ENCODE measurements at places on chromosomes 12 and 14.

DNA sequence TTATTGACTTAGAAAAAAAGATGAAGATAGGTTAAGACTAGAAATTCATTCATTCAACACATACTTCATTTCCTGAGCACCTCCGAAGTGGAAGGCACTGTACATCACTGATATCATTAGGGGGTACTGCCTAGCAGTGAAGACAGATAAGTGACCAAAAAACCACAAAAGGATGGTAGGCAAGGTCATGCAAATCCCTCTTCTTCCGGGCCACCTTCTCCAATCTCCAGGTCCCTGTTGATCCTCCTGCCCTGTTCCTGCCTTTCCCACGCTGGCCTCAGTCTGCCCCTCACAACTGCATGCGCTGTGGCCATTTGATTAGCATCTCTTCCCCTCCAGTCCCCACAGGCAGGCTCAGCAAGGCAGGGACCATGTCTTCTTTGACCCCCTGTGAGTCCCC lies 60.8 kb downstream of the SETD3 start:
- DNase-seq = no peak

DNA sequence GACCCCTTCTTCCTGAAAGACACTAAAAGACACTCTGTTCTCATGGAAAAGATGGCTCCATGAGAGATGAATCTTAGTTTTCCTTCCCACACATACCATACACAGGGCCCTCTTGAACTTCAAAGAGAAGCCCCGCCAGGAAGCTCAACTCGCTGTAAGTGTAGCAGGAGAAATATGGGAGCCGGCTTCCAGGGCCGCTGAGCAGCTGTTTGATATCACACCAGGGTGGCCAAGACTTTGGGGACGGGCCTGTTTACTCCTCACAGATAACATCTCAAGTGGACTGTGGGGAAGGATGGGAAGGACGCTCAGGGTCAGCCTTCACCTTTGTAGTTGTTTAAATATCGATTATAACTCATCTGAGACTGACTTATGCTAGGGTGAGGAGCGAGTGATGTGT lies 235.5 kb upstream of the TBX3 start:
- DNase-seq = no peak

GRCh38 chr12:9779209-9779608 lies 18.5 kb upstream of the CD69 start:
- no peak for DNase-seq

- no peak for DNase-seq
These were observed 20.7 kb downstream of the KIF26A start for GRCh38 chr14:104158827-104159798.

- no peak for DNase-seq
These were observed 70.1 kb downstream of the DAO start for GRCh38 chr12:108949976-108950375.

GRCh38 chr12:32494656-32495055 lies 95.3 kb downstream of the FGD4 start:
- DNase-seq = no peak

DNA sequence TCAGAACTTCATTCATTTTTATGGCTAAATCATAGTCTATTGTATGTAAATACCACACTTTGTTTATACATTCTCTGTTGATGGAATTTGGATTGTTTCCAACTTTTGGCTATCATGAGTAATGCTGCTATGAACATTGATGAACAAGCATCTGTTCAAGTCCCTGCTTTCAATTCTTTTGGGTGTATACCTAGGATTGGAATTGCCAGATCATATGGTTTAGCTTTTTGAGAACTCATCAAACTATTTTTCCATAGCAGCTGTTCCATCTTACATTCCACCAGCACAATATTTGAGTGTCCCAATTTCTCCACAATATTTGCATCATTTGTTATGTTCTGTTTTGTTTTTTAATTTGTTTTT lies 52.3 kb upstream of the CCND2 start:
- no peak for DNase-seq

GRCh38 chr14:75222208-75222701 lies 45.8 kb upstream of the TMED10 start:
- no peak for DNase-seq

DNA sequence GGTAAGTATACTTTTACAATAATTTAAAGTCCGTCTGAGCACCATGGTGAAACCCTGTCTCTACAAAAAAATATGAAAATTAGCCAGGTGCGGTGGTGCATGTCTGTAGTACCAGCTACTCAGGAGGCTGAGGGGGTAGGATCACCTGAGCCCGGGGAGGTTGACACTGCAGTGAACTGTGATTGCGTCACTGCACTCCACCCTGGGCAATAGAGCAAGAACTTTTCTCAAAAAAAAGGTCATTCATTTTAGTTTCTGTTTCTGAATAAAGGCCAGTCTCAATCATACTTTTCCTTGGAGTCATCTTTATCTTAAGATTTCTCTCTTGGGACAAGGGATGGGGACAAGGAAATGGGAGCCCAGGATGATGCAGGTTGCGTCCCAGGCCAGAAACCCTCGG lies 12.9 kb downstream of the ANKRD13A start:
- DNase-seq = no peak

DNA sequence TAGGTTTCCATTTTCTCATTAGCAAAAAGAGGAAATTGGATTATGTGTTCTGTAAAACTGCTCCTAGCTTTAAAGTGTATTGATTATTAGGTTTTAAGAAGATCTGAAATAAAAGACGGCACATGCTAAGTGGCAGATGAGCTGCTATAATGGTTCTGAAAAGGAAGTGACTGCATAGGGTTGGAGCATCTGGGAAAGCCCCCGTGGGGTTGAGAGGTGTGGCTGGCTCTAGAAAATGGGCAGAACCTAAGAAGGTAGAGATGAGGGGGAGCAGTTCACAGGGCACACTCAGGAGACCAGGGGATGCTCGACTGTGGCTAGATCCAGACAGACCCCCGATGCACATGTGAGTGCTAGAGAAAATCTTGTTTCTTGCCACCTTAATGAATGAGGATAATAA lies 1.9 kb downstream of the IFNG-AS1 start:
- no peak for DNase-seq

DNA sequence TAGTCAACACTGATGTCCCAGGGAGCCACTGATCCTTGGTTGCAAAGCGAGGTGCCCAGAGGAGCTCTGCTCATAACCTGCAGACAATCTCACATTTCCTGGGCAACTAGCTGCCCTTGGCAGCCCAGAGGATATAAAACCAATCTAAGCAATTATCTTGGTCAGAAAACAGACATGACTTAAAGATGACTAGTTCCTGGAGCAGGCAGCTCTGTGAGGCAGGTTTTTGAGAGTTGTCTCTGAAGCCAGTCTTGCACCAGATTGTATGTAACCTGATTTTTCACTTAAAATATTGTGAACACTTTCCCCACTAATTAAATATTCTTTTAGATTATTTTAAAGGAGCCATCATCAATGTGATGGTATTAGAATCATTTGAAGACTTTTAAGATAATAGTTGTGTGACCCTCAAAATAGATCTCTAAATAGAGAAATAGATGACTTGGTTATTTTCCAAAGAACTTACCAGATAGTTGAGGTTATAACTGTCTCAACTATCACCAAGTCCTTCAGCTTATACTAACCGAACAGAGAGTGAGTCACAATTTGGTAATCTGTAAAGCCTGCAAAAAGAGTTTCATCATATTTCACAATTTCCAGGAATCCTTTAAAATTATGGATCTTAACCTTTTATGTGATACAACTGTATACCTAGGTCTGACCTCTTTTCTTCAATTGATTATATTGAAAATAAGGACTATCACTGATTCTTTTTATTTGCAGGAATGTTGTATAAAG lies 75.9 kb downstream of the LIN7A start:
- no peak for DNase-seq

DNA sequence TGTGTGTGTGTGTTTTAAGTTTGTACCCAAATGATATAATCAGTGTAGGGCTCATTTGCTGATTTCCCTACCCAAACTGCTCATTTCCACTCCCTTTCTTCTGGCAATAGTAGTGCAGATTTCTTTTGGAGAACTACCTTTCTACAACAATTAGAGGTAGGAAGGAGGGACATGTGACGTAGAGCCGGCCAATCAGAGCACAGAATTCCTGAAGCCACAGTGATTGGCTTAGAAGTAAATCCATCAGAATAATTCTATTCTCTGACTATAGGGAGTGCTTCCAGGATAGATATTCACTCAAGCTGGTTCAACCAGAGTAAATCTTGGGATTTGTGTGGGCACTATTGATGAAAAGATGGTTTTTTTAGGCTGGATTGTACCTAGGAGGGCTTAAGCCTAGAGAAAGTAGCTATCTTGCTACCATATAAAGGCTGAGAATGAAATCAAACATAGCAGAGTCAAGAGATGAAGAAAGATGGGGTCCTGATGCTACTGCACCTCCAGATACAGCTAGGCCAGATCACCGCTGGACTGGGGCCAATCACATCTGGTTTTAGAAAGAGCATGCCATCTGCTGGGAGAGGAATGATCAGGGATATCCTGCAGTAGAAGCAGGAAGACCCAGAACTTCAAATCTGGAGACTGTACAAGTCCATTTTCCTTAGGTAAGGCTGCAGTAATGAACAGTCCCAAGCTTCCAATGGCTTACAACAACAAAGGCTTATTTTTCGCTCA lies 54.1 kb upstream of the NUAK1 start:
- DNase-seq = no peak

GRCh38 chr12:72291175-72291574 lies 19.0 kb downstream of the TRHDE start:
- DNase-seq = no peak

GRCh38 chr14:45799511-45799910 lies 546.5 kb upstream of the MIS18BP1 start:
- DNase-seq = no peak

GRCh38 chr12:130132831-130133511 lies 29.3 kb upstream of the FZD10 start:
- no peak for DNase-seq

- no peak for DNase-seq
These were observed 39.1 kb upstream of the NAP1L1 start for GRCh38 chr12:76123259-76124212.

- no peak for DNase-seq
These were observed 17.4 kb upstream of the NEUROD4 start for GRCh38 chr12:55002355-55002754.

DNA sequence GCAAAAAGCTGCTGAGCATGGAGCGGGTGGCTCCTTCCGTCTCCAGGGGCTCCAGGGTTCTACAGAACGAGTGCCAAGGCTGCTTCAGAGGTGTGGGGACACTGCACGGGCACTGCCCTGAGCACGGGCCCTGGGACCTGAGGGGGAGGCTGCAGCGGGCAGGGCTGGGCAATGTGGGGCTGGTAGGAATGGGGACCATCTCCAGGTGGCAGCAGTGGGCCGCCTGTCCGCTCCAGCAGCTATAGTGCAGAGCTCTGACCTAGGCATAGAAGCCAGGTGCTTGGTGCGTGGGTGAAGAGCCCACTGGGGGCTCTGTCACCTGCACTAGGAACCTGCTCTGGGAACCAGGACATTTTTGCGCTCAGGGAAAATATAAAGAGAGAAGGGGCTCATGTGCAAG lies 22.3 kb downstream of the HDAC7 start:
- no peak for DNase-seq

DNA sequence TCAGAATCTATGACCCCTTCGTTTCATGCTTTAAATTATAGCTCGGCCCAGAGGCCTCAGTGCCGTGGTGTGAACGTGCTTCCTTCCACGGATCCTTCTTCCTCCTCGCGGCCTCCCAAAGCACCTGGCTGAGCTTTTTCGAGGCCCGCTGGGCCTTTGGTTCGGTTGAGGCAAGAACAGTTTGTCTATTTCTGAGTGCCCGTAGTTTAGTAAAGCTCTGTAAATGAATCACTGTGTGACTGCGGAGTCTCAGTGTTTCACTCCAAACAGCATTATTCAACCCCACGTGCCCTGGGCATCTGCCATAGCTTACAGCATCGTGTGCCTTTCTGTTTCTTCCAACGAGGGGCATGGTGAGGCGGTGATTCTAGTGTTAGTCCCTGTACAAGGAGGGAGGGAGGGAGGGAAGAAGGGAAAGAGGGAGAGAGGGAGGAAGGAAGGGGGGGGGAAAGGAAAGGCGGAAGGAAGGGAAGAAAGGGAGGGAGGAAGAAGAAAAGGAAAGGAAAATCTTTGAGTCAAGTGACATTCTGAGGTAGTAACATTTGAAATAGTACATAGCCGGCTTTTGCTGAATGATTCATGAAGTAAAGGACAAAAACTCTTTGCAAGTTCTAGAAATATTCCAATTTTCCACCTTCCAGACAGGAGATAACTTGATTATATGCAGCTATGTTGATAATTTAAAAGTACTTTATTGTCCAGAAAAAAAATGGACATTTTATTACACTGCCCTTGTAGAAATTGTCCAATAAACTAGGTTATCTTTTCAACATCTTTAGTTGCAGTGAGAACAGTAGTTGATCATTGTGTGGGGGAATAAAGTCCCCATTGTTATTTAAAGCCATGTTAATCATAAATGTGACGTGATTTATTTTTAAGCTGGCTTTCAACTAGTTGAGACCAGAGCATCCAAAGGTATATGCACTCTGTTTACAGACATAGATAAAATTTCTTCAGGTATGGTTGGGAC lies 1.2 kb upstream of the TRIM9 start:
- no peak for DNase-seq

GRCh38 chr12:83040339-83040738 lies 353.6 kb downstream of the TMTC2 start:
- DNase-seq = no peak

GRCh38 chr12:46609674-46610073 lies 216.1 kb downstream of the SLC38A4 start:
- no peak for DNase-seq

DNA sequence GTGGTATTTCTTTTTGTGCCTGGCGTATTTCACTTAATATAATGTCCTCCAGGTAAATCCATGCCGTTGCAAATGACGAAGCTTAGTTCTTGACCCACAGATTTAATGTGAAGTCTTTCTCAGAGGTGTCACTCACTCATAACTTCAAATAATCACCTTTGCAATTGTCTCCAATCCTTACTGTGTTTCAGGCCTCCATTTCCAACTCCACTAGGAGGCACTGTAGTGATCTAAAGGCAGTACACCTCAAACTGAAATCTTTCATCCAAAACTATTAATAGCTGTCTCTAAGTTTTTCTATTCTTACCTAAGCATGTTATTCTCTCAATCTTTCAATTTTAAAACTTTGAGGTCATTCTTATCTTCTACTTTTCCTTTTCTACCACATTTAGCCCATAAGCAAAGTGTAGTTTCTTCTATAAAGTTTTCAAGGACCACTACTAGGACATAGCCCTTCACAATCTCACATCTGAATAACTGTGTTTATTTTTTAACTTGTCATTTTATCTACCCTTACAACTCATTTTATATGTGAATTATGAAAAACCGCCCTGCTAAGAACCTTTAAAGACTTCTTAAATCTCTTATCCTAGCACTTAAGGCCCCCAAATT lies 25.5 kb upstream of the FBXO34 start:
- DNase-seq = no peak

DNA sequence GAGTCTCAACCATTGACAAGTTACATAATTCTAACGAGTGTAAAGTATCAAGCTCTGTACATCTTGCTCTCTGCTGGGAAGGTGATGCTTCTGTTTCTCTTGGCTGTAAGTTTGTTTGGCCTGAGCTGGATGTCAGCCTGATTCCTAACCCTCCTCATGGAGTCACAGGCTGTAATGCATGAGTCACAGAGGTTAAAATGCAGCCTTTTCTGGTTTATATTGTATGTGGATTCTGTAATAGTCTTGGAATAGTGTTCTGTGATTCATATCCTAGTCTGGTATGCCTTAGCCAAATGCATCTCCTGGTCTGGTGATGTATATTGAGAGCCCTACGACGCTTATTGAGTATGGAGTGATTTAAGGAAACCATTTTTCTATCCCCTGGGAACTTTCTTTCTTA lies 104.5 kb upstream of the FRMD6 start:
- no peak for DNase-seq
